Tibial nerve (tissue), 4 donors: ENCODE measurements at places on chromosomes 13 and 19. TPM values are rescaled to one million over a fixed set of nuclear protein-coding genes. Genes with fewer than 3 reads are reported as not detected.

DNA sequence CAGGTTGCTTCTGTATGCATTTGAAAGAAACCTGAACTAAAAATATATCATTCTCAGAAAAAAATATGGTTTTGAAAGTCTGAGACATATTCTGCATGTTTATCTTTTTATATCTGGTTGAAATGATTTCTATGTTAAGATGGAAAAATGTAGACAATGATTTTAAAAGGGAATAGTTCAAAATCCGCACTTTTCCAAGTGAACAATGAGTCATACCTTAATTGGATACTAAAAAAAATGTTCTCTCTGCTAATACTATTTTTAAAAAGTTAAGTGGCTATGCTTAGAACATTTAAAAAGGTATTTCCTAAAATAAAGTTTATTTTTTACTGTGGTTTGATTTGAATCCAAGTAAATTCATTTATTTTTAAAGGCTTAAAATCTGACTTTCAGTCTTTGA is 801.4 kb downstream of the SLITRK6 start:
- no peak overlapping the region for H3K4me3 ChIP-seq
- H3K36me3 ChIP-seq = no peaks in the 10 kb centered on the region

DNA sequence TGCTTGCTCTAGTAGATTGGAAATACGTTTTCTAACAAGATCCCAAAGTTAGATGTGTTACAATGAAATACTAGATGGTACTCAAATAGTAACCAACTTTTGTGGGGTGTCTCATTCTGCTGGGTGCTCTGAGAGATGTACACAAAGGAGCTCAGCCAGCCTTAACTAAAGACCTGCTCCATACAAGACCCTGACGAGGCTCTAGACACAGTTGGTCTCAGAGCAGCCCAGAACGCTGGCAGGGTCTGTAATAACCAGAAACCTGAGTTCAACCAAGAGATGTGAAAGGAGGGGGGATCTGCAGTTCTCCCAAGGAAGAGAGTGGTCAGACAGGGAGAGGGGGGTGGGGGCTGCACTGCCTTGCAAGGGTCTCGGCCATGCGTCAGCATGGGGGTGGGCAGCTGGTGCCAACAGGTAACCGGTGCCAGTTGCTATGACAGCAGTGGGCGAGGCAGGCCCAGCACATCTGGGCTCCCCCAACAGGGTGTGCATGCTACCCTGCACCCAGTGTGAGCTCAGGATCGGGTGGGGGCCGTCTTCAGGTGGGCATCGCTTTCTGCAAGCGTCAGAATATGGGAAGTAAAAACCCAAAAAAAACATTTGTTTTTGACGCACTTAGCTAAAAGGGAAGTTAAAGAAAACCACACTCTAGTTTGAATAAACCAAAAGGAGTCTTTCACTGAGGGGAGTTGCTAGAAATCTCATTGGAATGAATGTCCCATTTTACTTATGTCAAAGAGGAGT is 68.0 kb upstream of the GPR183 start:
- H3K4me3 ChIP-seq = no peak overlapping the region
- no peaks in the 10 kb centered on the region for H3K27me3 ChIP-seq
- peak overlapping the region; percentile 38 for H3K27ac ChIP-seq
- no peak for DNase-seq
- peaks cover 20% of the 10 kb centered on the region for H3K4me1 ChIP-seq
- no peaks in the 10 kb centered on the region for H3K36me3 ChIP-seq

DNA sequence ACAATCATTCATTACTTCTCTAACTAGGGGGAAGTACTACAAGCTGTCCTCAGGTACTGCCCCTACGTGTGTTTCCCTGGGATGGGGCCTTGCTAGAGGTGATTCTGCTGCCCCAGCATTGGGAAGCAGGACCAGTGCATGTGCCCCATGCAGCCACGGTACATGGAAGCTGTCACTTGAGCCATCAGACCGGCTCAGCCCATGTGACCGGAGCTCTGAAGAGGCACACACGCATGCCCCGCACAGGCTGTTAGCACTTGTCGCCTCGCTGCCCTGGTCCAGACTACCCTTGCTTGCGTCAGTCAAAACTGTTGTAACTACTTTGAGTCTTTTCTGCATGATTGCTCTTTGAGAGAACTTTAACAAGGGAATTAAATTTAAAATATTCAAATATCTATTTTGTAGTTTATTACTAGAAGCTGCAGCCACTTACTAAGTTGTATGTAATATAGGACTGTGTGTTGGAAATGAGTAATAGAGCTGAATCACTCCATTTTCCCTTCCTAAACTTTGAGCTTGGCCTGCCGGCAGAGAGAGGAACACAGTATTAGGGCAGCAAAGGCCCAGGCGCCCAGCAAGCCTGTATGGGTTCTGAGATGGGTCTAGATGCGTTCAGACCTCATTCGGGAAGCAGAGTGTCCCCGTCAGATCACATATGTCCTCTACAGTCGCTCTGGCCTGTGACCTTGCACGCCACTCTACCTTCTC is 42.2 kb downstream of the DHRS12 start:
- H3K36me3 ChIP-seq = peaks cover 10% of the 10 kb centered on the region
- no peak overlapping the region for H3K4me3 ChIP-seq
- DNase-seq = no peak

- no peaks in the 10 kb centered on the region for H3K36me3 ChIP-seq
- no peaks in the 10 kb centered on the region for H3K27me3 ChIP-seq
- no peak overlapping the region for H3K27ac ChIP-seq
Measured at GRCh38 chr19:2625434-2625833, 77.1 kb downstream of the GNG7 start.

The KLK3 gene
- not detected for total RNA-seq

The AMER2 gene
- total RNA-seq = not detected

The COL4A1 gene
- 554 TPM for total RNA-seq
